ENCODE measurements at places on chromosomes 11 and 22.

DNA sequence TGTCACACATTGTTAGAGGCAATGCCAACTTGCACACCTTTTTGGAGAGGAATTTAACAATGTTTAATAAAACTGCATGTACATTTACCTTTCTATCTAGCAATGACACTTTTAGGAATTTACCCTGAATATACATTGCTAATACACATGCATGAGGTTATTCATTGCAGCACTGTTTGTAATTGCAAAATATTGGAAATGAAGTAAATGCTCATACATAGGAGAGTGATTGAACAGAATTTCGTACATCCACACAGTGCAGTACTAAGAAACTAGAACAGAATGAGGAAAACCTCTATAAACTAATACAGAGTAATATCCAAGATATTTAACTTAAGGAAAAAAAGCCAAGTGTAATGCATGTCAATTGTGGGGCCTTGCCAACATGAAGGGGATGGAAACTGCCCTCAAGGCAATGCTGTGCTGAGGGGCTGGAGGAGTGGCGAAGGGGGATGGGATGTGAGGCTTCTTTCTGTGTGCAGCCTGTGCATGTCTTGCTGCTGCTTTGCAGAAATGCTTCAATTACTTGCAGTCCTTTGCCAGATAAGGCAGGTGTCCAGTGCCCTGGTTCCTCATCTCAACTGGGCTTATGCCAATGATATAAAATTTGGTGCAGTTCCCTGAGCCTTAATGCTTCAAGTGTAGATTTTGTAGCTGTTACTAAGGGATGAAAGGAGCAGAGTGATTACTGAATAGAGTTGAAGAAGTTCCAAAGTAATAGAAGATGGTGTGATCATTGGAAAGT lies 96.1 kb downstream of the GRIA4 start:
- H3K4me1 ChIP-seq = no peaks in the 10 kb centered on the region
- no peak overlapping the region for H3K27ac ChIP-seq
- H3K36me3 ChIP-seq = no peaks in the 10 kb centered on the region
- H3K4me3 ChIP-seq = no peak overlapping the region
- DNase-seq = no peak

DNA sequence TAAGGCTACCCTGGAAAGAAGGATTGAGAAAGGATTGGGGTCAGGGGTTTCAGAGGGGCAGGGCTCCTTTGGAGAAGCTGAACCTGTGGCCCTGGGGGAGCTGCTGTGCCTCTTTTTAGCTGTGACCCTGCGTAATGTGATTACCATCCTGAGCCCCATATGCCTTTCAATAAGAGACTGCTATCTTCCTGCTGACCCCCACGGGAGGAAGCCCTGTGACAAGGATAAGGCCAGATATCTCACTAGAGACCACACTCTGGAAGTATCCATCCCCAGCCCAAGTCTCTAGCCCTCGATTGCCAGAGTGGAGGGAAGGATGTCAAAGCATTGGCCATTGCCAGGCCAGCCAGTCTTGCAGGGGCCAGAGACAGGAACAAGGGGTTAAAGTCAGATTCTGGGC lies 4.8 kb upstream of the SLC39A13 start:
- H3K27me3 ChIP-seq = no peaks in the 10 kb centered on the region
- no peak for DNase-seq
- no peak overlapping the region for H3K4me3 ChIP-seq
- no peak overlapping the region for H3K27ac ChIP-seq
- peaks cover 25% of the 10 kb centered on the region for H3K4me1 ChIP-seq

DNA sequence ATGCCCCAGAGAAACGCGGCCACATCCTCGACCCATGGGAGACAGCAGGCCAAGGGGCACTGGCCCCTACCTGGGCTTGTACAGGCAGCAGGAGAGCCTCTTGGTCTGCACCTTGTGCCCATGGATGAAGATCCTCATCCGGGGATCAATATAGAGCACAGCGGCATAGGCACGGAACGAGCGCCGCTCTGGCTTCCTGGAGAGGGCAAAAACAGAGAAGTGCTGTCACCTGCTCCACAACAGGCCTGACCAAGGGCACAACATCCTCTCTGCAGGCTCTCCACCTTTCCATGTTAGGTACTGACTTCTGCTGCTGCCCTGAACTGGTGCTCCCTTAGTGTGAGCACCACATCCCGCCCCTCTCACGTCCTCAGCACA lies 27.2 kb downstream of the MORC2 start:
- peak overlapping the region; percentile 65 for H3K27ac ChIP-seq
- peaks cover 56% of the 10 kb centered on the region for H3K4me1 ChIP-seq
- peaks cover 33% of the 10 kb centered on the region for H3K36me3 ChIP-seq
- no peaks in the 10 kb centered on the region for H3K27me3 ChIP-seq
- H3K4me3 ChIP-seq = peak overlapping the region; percentile 51

DNA sequence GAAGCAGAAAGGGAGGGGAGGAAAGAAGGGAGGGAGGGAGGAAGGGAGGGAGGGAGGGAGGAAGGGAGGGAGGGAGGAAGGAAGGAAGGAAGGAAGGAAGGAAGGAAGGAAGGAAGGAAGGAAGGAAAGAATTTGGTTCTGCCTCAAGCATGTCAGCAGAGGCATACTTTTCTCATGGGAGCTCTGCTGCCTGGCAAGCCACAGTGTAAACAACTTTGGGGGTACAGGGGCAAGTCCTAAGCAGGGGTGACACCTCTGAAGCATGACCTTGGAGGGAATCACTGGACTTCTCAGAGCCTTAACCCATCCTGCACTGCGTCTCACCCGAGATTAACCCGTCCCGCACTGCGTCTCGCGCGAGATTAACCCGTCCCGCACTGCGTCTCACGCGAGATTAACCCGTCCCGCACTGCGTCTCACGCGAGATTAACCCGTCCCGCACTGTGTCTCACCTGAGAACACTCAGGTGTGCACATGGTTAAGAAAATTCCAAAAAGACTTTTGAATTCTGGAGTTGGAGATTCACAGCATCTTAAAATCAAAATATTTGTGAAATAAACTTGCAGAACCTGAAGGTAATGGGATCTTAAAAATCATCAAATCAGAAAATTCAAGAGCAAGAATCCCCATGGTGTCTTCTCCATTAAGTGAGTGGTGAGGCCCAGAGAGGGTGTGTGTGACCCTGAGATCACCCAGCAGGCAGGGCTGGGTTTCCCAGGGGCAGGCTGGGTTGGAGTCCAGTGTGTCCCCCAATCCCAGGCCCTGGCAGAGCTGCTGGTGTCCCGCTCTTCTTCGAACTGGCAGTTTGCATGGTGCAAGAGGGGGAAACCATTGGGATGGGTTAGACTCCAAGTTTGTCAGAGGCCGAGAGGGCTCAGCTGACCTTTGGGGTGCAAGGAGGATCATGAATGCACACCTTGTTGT lies 190.4 kb downstream of the MN1 start:
- H3K36me3 ChIP-seq = no peaks in the 10 kb centered on the region
- no peak overlapping the region for H3K4me3 ChIP-seq
- H3K4me1 ChIP-seq = no peaks in the 10 kb centered on the region
- no peak overlapping the region for H3K27ac ChIP-seq

- no peak overlapping the region for H3K27ac ChIP-seq
- no peak overlapping the region for H3K4me3 ChIP-seq
- no peaks in the 10 kb centered on the region for H3K27me3 ChIP-seq
- no peaks in the 10 kb centered on the region for H3K4me1 ChIP-seq
- no peak for DNase-seq
- no peaks in the 10 kb centered on the region for H3K36me3 ChIP-seq
Observed at GRCh38 chr11:84437071-84437980, 1151.2 kb upstream of the CCDC90B start.

GRCh38 chr22:27853424-27853823 lies 51.9 kb upstream of the MN1 start:
- H3K4me1 ChIP-seq = no peaks in the 10 kb centered on the region
- H3K27me3 ChIP-seq = no peaks in the 10 kb centered on the region
- H3K36me3 ChIP-seq = peaks cover 79% of the 10 kb centered on the region

DNA sequence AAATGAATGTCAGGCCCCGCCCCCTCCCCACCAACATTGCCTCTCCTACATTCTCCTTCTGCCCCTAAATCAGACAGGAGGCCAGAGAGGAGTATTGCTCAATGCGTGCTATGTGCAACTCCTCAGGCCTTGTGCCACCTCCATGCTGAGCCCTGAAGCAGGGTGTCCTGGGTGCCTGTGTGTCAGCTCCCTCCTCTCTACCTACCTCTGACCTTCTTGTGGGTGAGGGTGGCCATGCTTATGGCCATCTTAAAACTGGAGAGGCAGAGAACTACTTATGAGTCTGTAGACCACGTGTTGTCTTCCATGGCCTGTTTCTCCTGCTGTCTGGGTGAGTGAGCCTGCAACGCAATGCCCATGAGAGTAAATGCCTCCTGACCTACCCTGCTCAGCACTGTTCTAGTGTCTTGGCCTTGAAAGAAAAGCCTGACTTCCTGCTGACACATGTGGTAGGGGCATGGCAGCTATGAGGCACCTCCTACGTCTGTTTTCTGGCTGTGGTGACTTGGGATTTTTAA lies 10.5 kb downstream of the MCAM start:
- DNase-seq = no peak
- no peaks in the 10 kb centered on the region for H3K27me3 ChIP-seq
- H3K27ac ChIP-seq = no peak overlapping the region
- H3K4me3 ChIP-seq = no peak overlapping the region

GRCh38 chr11:33291004-33291777 lies 34.0 kb downstream of the HIPK3 start:
- H3K4me3 ChIP-seq = no peak overlapping the region
- H3K4me1 ChIP-seq = peaks cover 2% of the 10 kb centered on the region
- H3K27ac ChIP-seq = no peak overlapping the region
- H3K36me3 ChIP-seq = peaks cover 9% of the 10 kb centered on the region
- DNase-seq = no peak

- peaks cover 8% of the 10 kb centered on the region for H3K4me1 ChIP-seq
- H3K27me3 ChIP-seq = no peaks in the 10 kb centered on the region
- H3K4me3 ChIP-seq = no peak overlapping the region
- DNase-seq = no peak
- H3K27ac ChIP-seq = no peak overlapping the region
Observed at GRCh38 chr11:75398906-75399305, 412 bp upstream of the RPS3 start.

DNA sequence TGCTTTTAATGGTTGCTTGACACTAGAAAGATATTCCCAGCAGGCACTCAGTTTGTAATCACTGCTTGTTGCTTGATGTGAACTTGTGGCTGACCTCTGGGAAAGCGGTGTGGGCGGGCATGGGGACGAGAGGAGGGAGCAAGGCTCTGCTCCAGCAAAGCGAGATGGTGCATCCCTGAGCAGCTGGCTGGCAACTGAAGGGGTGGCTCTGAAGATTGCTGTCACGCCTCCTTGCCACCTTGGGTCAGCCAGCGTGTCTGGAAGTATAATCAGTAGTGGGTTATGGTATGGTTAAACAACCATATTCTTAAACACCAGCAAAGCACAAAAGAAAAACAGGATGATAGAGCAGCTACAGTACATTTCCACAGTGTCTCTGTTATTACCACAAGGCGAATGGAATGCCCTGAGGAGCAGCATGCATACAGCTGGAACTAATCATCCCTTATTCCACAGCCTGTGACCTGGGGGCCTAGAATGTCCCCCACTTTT lies 124.5 kb downstream of the TRIM44 start:
- no peaks in the 10 kb centered on the region for H3K36me3 ChIP-seq
- peaks cover 4% of the 10 kb centered on the region for H3K4me1 ChIP-seq
- no peak for DNase-seq
- no peak overlapping the region for H3K4me3 ChIP-seq
- no peak overlapping the region for H3K27ac ChIP-seq

- H3K36me3 ChIP-seq = no peaks in the 10 kb centered on the region
- H3K4me3 ChIP-seq = no peak overlapping the region
- H3K4me1 ChIP-seq = no peaks in the 10 kb centered on the region
- H3K27me3 ChIP-seq = no peaks in the 10 kb centered on the region
- DNase-seq = no peak
- H3K27ac ChIP-seq = no peak overlapping the region
Observed at GRCh38 chr11:28529540-28530410, 421.6 kb downstream of the METTL15 start.

DNA sequence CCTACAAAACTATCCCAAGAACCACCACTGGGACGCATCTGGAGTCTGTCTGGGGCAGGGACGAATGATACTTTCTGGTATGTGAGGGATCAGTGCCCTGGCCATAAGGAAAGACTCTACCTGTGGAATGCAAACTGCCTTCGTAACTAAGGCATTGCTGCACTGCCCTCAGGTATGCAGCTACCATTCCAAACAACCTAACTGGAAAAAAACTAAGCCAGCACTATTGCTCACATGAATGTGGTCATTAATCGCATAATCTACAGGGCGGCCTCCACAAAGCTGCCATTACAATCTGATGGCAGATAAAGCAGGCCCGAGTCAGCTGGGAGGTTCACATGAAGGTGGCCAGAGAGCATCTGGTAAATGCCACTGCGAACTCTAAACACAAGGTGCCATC lies 3.9 kb downstream of the PACSIN2 start:
- no peak overlapping the region for H3K27ac ChIP-seq
- H3K4me3 ChIP-seq = no peak overlapping the region
- H3K27me3 ChIP-seq = no peaks in the 10 kb centered on the region
- peaks cover 16% of the 10 kb centered on the region for H3K4me1 ChIP-seq

- no peaks in the 10 kb centered on the region for H3K27me3 ChIP-seq
- no peaks in the 10 kb centered on the region for H3K36me3 ChIP-seq
- H3K4me3 ChIP-seq = no peak overlapping the region
- DNase-seq = no peak
- H3K4me1 ChIP-seq = no peaks in the 10 kb centered on the region
Observed at GRCh38 chr11:80186692-80187091, 745.9 kb upstream of the TENM4 start.

- H3K27me3 ChIP-seq = peaks cover 62% of the 10 kb centered on the region
- peaks cover 18% of the 10 kb centered on the region for H3K4me1 ChIP-seq
- no peak for DNase-seq
- H3K27ac ChIP-seq = no peak overlapping the region
- H3K4me3 ChIP-seq = no peak overlapping the region
- no peaks in the 10 kb centered on the region for H3K36me3 ChIP-seq
Observed at GRCh38 chr11:43576803-43577521, 103.6 kb upstream of the HSD17B12 start.

- no peak overlapping the region for H3K27ac ChIP-seq
- H3K4me1 ChIP-seq = no peaks in the 10 kb centered on the region
- H3K4me3 ChIP-seq = no peak overlapping the region
- DNase-seq = no peak
- H3K36me3 ChIP-seq = no peaks in the 10 kb centered on the region
Observed at GRCh38 chr11:57276169-57276970, 39.3 kb upstream of the APLNR start.

GRCh38 chr11:134639586-134640330 lies 227.7 kb upstream of the B3GAT1 start:
- no peaks in the 10 kb centered on the region for H3K27me3 ChIP-seq
- no peaks in the 10 kb centered on the region for H3K36me3 ChIP-seq
- no peak for DNase-seq
- H3K4me3 ChIP-seq = no peak overlapping the region
- H3K27ac ChIP-seq = no peak overlapping the region

DNA sequence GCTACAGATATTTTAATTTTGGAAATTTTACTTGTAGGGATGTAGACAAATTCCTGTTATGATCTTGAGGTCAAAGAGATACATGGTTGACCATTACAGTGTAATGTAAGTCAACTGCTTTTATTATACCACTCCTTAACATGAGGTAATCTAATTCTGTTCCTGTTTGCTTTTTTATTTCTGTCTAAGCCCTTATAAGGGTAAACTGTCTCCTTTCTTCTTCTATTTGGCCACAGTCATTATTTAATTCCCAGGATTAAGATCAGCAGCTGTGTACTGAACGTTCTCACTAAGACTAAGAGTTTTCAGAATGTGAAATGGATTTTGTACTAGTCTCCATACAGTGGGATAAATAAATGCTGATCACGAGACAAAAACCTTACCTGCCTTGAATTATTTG lies 32.8 kb downstream of the C2CD3 start:
- no peaks in the 10 kb centered on the region for H3K27me3 ChIP-seq
- no peak overlapping the region for H3K27ac ChIP-seq
- peaks cover 32% of the 10 kb centered on the region for H3K36me3 ChIP-seq
- H3K4me3 ChIP-seq = no peak overlapping the region
- H3K4me1 ChIP-seq = no peaks in the 10 kb centered on the region

GRCh38 chr11:44904261-44905020 lies 46.2 kb downstream of the TP53I11 start:
- no peak overlapping the region for H3K27ac ChIP-seq
- no peaks in the 10 kb centered on the region for H3K27me3 ChIP-seq
- no peaks in the 10 kb centered on the region for H3K4me1 ChIP-seq
- DNase-seq = no peak
